Stimulated activated CD8-positive, alpha-beta memory T cell treated with anti-CD3 and anti-CD28 coated beads, Interleukin-4, amount 100 ng/mL, for 24 hours (primary cell): ENCODE measurements at places on chromosomes 6 and 20.

GRCh38 chr20:2946988-2947961 is 74.0 kb downstream of the PTPRA start:
- DNase-seq = no peak

DNA sequence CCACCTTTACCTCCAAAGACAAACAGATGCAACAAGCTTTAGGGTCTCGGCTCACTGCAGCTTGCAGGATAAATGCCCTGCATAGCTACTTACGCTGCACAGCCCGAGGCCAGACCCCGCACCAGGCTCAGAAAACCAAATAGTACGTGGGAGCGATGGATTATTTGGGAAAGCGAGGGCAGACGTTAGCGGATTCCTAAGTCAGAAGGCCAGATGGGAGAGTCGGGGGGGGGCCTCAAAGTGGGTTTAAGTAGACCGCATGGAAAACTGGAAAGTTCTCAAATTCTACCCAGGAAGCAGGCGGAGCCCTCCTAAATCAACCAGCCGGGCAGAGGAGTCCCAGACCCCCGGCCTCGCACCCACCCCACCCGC is 382 bp downstream of the SFT2D1 start:
- peak; percentile 11 for DNase-seq

DNA sequence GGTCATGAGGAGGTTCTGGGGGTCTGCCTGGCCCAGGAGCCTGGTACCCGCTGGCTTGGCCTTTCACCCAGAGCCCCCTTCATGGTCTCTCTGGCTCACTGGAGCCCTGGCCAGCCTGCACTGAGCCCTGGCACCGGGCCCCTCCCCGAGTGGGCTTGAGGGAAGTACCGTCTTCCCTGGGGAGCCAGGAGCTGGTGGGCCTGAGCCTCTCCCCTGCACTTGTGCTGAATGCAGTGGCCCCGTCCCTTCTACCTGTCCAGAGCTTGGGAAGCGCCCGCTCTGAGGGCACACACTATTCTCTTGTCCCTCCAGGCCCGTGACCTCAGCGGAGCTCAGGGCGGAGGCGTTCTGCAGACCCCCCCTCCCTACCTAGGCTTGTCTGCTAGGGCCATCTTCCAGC is 62.2 kb downstream of the TCP11 start:
- DNase-seq = no peak

DNA sequence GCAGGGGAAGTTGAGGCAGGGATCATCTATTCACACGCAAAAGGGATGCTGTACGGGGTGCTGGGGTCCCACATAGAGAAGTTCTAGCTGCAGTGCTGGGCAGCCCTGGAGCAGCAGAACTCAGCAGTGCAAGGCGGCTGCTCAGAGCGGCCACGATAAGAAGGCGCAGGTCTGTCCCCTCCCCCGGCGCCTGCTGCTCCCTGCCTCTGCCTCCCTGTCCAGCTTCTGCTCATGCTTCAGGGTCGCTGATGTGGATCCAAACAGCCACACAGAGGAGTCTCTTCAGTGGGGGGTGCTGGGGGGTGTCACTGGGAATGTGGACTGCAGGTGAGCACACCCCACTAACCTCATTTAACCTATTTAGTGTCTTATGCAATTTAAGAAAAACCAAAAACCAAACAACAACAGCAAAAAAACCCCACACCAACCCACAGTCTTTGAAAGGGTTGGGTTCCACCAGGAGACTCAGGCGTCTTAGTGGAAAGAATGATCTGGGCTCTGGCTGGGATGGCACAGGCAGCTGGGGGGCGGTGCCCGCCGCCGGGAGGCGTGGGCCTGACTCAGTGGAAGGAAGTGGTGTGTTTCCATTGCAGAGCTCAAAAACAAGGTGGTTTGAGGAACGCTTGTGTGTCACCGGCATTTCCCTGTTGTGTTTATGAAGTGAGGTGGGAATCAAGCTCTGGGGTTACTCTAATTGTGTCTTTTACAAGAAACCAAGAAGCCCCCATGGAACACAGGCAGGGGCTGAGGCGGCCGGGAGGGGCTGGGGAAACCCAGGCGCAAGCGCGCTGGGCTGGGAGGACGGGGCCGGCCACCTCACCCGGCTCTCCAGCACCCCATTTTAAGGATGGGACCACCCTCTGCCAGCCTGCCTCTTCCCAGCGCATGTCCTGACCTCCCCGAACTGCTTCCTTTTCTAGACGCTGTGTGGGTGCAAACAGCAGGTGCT is 55.1 kb downstream of the IRF4 start:
- peak; percentile 84 for DNase-seq

GRCh38 chr6:43032326-43032725 is 10.9 kb downstream of the RRP36 start:
- no peak for DNase-seq
